ENCODE measurements at places on chromosomes 1 and 21.

- peak; percentile 57 for DNase-seq
These were observed 434.6 kb upstream of the CHRM3 start for GRCh38 chr1:238951809-238952208.

- DNase-seq, result no peak
These were observed 263.0 kb downstream of the TNR start for GRCh38 chr1:175480343-175480822.

GRCh38 chr1:1989789-1990188 is 13.8 kb downstream of the CFAP74 start:
- DNase-seq, result peak; percentile 55

DNA sequence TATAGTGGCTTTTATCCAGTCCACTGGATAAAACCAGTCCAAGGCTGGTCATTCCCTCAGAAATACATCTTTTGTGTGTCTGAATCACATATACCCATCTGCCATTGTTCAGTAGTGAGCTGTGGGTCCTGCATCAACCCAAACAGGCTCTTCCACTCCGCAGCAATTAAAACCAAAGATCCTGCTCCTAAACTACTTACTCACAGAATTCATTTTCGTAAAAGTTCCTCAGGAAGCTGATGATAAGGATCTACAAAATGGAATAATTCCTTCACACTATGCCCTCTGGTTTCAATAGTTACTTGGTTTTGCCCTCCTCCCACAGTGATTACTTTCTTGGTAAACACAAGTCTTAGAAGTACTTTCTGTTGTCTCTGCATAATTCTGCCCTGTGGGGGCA is 5.1 kb upstream of the MFSD2A start:
- DNase-seq, result no peak

GRCh38 chr21:41621513-41621912 is 113.6 kb upstream of the TMPRSS2 start:
- DNase-seq, result no peak

DNA sequence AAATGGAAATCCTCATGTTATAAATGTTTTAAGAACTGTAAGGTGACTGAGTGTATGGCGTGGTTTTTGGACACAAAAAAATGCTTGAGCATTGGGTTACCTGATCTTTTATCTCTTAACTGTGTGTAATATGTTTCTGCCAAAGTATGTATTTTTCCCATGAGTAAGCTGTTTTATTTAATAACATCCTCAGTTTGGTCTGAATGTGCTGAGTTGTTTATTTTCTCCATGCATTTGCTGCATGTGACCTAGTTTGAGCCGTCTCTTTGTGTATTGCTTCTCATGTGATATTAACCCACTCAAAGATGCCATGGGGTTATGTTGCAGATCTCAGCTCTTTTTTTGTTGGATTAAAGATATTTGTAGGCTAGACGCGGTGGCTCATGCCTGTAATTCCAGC is 6.1 kb upstream of the LYPLA2 start:
- no peak for DNase-seq

- no peak for DNase-seq
These were observed 1.1 kb downstream of the GRIK1 start for GRCh38 chr21:29938776-29939103.

GRCh38 chr1:27307874-27308598 is 13.9 kb upstream of the TMEM222 start:
- DNase-seq, result peak; percentile 17

GRCh38 chr1:188386666-188387065 is 1557.9 kb downstream of the PLA2G4A start:
- DNase-seq, result no peak

DNA sequence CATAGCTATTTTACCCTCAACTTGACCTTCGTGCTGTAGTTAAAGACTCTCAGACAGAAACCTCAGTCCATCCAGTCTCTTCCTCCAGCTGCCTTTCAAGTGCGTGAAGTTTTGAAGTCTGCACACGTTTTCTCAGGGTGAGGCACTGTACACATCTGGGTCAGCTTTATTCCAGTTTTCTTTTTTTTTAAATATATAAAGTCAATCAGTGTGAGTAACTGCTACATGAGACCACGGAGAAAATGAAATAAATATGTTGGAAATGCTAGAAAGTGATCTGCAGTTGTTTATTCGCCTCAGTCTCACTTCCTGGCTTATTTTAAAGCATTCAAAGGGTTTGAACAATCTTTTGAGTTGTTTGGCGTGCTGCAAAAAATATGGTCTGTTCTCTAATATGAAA is 135.7 kb downstream of the ROR1 start:
- DNase-seq, result no peak

DNA sequence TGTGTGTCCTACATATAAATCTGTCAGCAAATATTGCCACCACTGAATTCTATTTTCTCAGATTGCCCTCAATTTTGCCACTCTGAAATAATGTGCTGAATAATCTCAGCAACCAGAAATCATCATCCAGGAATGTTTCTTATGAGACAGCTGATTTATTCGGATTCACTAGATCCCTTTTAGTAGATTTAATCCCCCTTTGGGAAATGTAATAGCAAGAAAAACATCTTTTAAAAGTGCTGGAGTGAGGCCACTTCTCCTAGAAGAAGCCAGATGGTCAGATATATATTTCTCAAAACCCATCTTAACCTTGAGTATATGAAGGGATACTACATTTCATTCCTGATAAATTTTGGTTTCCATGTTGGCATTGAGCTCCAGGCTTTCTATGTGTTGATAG is 327.7 kb downstream of the SMYD3 start:
- DNase-seq, result peak; percentile 29

DNA sequence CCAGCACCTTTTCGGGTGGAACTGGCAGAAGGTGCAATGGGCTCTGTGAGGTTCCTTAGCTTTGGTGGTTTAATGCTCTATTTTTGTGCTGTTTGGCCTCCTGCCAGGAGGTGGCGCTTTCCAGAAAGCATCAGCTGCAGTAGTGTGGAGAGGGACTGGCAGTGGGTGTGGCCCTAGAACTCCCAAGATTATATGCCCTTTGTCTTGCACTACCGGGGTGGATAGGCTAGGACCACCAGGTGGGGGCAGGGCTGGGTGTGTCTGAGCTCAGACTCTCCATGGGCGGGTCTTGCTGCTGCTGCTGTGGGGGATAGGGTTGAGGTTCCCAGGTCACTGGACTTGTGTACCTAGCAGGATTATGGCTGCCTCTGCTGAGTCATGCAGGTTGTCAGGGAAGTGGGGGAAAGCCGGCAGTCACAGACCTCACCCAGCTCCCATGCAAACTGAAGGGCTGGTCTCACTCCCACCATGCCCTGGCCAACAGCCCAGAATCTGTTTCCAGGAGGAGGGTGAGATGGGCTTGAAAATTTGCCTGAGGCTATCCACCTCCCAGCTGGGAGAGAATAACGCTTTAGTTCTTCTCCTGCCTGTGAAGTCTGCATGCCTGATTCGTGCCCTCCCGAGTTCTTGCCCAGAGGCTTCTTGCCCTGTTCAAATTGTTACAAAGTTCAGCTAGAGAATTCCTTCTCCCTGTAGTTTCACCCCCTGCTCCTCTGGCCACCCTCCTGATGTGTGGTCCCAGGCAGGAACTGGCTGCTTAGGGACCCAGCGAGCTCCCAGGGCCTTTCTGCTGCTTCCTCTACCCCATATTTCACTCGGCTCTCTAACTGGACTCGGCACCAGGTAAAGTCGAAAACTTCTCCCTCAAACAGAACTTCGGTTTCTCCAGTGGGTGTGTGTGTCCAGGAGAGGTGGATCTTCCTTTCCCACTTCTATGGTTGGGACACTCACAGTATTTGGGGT is 76.5 kb upstream of the BTG3 start:
- DNase-seq, result peak; percentile 12

DNA sequence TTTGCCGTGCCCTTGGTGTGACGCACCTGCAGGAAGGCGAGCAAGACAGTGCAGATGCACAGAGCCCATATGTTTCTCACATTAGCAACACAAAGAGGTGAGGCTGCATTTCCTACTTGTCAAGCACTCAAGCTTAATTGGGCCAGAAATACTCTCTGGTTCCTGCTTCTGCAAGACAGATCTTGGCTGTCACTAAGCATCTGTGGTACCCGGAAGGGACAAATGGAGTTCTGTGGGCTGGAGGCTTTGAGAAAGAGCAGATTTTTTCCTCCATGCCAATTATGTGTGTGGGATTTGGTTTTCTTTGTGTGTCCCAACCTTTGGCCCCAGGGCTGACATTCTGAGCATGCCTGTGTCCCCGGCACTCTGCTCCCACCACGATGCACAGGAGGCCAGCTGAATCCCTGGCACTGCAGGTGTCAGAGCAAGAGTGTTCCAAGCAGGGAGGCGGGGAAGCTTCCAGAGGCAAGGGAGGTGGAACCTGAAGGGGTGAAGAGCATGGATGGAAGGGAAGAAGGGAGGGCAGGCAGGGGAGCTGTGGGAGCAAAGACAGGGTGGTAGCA is 52.0 kb upstream of the STUM start:
- DNase-seq, result no peak

- peak; percentile 83 for DNase-seq
These were observed 23.5 kb downstream of the MTARC1 start for GRCh38 chr1:220810179-220810653.

DNA sequence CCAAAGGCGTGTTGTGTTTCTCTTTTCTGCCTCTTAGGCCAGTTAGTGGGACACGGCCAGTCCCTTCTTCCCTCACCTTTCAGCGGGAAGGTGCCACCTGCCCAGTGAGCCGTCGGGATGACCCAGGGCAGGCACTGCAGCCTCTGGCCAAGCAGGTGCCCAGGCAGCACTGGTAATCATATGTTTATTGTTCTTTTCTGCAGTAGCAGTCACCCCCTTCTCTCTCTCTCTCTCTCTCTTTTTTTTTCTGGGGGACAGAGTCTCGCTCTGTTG is 38.2 kb downstream of the CRYAA start:
- DNase-seq, result no peak

- no peak for DNase-seq
These were observed 154.0 kb downstream of the RWDD3 start for GRCh38 chr1:95388031-95388430.

All from myocyte (in vitro differentiated cells).